ENCODE measurements at places on chromosomes 7 and 10.

DNA sequence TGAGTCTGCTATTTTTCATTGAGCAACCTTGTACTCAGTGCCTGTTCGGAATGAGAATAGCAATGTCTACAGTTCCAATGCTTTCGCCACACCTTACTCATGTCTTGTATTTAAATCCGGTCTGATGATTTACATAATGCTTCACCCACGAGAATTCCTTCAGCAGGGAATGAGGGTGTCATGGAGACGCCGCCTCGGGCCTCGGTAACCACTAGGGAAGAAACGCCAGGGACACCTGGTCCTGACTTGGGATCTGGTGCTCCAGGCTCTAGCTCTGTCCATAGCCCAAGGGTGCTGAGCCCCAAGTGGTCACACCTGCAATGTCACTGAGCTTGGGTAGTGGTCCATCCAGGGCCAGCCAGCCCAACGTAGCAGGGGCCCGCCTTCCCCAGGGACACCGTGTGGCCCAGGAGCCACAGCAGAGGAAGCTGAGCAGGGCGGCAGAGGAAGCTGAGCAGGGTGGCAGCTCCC is 37.4 kb downstream of the PRKAG2 start:
- DNase-seq = no peak

- no peak for DNase-seq
Observed at GRCh38 chr10:3350205-3350604, 177.6 kb upstream of the PITRM1 start.

GRCh38 chr10:86536294-86536861 is 14.8 kb upstream of the WAPL start:
- DNase-seq = no peak

GRCh38 chr7:114426824-114427223 is 12.2 kb downstream of the FOXP2 start:
- DNase-seq = no peak

Data from DMS79 treated with DMSO at 0.1 percent for 48 hours (cell line).